Retina (tissue), 1 donor: ENCODE measurements at places on chromosomes 2 and 18.

DNA sequence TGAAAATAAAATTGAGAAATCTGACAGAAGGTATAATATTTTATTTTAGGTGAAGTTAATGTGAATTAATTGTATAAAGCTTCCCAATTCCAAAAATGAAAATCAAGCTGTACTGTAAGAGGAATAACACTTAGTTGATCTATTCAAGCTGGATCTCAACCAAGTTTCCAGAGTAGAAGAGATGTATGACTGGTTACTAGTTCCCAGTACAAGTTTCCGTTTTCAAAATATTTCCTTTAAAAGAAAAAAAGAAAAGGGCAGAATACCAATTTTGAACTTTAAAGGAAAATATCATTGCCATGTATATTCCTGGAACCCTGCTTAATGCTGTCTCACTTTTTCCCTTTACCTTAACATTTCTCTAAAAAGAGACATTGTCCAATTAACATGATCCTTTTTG is 308.5 kb downstream of the IRS1 start:
- no peak for DNase-seq

- no peak for DNase-seq
Observed at GRCh38 chr18:7230626-7231349, at the start of gene LRRC30. LRRC30 (plus strand) TSS chr18:7231089; CDS start chr18:7231139, 50 bp downstream.

- DNase-seq = peak; percentile 62
Observed at GRCh38 chr2:27715318-27716210, 51.9 kb downstream of the SLC4A1AP start.

DNA sequence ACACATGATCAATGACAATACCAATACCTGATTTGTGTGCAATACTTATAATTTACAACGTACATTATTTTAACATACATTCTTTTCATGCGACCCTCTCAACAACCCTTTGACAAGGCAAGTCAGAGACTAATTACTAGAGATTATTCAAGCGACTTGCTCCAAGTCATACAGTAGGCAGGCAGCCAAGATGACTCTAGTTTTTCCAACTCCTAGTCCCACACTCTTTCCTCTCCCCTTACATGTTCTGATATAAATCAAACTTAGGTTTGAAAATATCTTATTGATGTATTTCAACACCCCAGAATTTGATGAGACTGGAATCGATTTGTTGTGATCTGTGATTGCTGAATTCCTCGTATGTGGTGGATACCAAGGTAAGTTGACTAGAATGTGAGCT is 8.0 kb upstream of the CYP27C1 start:
- no peak for DNase-seq

DNA sequence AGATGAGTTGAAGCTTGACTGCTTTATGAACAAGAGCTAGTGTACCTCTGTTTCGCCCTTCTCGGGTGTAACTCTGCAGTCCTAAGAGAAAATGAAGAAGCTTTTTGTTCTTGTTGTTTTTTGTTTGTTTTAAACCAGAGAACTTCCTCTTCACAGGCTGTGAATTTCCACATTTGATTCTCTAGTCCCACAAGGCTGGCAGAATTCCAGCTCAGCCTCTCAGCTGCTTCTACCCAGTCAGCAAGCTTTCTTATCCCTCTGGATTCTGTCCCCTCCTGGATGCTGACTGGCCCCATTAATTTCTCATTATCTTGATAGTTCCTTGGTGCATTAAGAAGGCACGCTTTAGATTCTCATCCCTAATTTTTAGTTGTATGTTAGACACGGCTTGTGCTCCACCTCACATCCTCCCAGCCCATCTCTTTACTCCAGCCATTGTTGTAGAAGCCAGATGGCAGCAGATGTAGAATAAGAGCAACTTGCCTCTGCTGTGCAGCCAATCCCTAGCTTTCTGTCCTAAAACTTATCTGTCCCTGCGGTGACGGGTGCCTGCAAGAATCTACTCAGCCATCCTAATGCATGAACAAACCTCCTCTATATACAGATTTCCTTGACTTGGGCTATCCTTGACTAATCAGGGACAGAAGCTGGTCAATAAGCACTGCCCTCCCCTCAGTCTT is 12.3 kb upstream of the RESP18 start:
- no peak for DNase-seq

GRCh38 chr2:10613263-10613662 is 76.5 kb downstream of the NOL10 start:
- no peak for DNase-seq

DNA sequence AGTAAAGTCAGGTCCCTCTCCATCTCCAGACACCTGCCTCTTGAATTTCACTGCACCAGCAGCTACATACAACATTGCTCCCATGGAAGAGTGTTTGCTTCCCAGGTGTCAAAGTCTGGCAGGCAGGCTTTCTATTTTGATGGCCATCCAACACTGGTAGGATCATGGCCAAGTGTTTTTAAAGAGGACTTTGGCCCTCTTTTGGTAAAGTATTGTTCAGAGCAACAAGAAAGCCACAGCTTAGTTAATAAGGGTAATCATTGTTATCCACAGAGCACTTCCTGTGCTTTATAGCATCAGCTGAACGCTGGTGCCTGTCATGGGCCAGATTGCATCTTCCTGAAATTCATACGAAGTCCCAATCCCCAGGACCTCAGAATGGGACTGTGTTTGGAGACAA is 133.2 kb downstream of the NCK2 start:
- DNase-seq = no peak

DNA sequence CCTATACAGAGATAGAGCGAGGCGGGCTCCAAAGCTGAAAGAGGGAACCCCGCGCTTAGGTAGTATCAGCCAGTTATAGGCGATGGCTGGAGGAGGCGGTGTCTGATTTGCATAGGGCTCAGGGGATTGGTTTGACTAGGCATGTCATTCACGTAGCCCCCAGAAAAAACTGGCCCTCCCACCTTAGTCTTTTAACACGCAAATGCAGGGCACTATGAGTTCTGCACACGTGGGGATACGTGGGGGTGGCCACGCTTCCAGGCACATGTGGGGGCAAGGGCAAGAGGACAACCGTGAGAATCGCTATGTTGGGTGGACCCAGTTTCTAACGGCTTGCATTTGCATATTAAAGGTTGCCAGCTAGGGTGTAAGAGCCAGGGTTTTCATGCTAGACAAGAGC is 56.7 kb upstream of the MSTN start:
- DNase-seq = peak; percentile 19

GRCh38 chr18:67783196-67783946 is 266.9 kb upstream of the DSEL start:
- no peak for DNase-seq

DNA sequence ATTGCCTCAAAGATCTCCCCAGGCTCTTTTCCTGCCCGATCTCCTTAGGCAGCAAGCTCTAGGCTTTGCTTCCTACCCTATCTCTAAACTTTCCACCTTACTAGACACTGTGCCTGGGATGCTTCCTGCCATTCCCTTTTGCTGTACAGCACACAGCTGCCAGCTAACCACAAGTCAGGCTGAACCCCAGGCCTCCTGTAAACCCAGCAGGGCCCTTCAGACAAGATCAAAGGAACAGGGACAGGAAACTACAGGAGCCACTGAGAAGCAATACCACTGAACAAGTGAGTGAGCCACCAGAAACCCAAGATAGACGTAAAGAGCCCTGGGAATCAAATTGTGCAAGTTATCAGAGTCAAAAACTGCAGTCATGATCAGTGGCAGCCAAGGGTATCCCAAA is 180.7 kb downstream of the SUCLG1 start:
- DNase-seq = no peak

- DNase-seq = no peak
Observed at GRCh38 chr18:46283895-46284295, 179.7 kb downstream of the HAUS1 start.

- DNase-seq = no peak
Observed at GRCh38 chr2:19881908-19882265, 19.9 kb downstream of the TTC32 start.

- no peak for DNase-seq
Observed at GRCh38 chr2:237909801-237910475, 50.5 kb downstream of the RAMP1 start.

DNA sequence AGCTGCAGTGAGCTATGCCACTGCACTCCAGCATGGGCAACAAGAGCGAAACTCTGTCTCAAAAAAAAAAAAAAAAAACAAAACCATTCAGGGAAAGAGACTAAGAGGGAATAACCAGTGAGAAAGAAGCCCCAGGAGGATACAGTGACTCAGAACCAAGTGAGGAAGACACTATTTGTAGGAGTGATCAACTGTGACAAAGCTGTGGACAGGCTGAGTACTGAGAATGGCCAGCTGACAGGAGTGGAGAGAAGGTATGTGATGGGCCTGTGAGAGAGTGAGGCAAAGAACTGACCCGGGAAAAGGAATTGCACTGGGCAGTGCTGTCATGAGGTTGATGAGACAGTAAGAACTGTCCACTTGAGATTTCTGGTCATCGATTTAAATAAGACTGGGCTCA is 6.7 kb upstream of the LCT start:
- no peak for DNase-seq

- no peak for DNase-seq
Observed at GRCh38 chr2:120840795-120841487, 105.3 kb downstream of the GLI2 start.

GRCh38 chr2:96097441-96097840 is 18.9 kb downstream of the ADRA2B start:
- DNase-seq = no peak

DNA sequence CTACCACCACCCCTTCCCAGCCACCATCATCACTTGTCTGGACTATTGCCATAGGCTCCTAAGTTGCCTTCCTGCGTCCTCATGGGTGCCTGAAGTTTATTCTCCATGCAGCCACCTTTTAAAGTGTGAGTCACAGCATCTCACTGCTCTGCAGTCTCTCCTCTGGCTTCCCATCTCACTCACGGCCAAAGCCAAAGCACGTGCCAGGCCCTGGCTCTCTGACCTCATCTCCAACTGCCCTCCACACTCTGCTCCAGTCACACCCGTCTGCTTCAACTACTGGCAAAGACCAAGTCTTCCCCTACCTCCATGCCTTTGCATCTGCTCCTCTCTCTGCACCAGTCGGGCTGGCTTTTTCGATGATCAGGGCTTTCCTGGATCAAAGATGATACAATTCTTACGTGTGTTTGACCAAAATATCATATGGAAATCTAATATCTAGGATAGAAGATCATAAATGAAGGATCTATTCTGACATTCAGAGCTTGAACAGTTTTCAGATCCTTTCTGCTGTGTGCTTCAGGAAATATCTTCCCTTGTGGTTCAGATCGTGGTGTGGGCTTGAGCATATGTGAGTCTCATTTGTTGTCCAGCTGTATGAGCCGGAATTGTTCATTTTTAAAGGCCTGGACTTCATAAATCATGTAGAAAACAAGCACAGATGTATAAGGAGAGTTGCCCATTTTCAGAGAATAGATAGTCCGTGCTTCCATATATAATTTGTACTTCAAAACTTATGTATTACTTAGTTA is 175.6 kb downstream of the PRKCE start:
- no peak for DNase-seq

- DNase-seq = no peak
Observed at GRCh38 chr2:103448495-103448894, 686.7 kb downstream of the TMEM182 start.

GRCh38 chr18:33513027-33513426 is 65.0 kb upstream of the ASXL3 start:
- DNase-seq = no peak

DNA sequence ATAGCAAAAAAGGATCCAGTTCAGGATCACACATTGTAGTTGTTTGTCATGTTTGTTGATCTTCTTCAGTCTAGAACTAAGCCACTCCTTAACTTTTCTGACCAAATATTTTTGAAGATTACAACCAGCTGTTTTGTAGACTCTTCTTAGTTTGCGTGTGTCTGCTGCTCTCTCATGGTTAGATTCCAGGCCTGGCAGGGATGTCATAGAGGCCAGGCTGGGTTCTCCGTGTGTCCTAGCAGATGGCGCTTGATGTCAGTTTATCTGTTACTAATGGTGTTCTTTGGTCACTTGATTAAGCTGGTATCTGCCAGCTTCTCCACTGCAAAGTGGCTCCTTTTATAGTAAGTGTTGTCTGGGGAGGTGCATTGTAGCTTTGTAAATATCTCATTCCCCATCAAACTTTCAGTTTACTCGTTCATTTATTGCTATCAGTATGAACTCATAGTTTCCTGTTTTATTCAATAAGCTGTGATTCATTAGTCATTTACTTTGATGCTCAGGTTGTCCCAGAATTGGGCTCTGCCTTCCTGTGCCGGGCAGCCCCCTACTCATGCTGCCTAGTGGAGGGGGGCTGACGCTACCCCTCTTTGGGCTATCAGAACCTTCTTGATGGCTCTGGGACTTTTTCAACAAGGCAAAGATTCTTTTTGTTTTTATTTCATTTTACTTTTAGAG is 42.1 kb downstream of the GRHL1 start:
- no peak for DNase-seq

GRCh38 chr18:55300421-55300935 is 287.5 kb downstream of the TCF4 start:
- DNase-seq = no peak

- no peak for DNase-seq
Observed at GRCh38 chr2:112835536-112836162, 930 bp downstream of the IL1B start.

DNA sequence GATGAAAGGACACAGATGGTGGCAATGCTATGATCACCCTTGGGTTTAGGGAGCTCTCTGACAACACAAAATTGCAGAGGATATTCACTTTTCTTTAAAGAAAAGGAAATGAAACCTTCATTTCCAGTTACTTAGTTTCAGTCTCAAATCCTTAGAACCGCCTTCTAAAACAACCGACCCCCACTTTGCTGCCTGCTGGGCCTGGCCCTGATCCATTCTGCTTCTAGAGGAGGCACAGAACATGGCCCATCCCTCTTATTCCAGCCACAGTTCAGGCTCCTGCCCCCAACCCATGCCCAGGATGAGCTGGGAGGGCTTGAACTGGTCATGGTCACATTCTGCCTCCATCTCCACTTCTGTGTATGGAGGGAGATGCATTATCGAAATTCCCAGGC is 311.6 kb downstream of the EN1 start:
- DNase-seq = no peak

DNA sequence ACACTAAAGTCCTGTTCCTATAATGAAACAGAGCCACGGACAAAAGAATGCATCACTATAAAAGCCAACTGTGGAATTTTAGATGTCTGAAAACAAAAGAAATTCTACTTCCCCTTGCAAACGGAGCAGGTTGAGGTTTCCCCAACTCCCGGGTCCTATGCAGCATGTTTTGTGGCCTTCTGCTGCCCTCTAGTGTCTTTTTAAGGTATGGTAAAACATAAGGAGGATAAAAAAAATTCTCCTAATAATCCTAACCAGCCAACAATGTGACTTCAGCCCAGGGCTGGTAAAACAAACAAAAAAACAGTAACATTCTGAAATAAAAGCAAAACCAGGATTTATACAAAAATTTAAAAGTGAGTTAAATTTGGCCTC is 539.5 kb downstream of the NRXN1 start:
- peak; percentile 76 for DNase-seq

GRCh38 chr2:54867457-54867856 is 144.0 kb downstream of the EML6 start:
- DNase-seq = no peak

- no peak for DNase-seq
Observed at GRCh38 chr2:20313659-20314058, 37.0 kb downstream of the PUM2 start.

DNA sequence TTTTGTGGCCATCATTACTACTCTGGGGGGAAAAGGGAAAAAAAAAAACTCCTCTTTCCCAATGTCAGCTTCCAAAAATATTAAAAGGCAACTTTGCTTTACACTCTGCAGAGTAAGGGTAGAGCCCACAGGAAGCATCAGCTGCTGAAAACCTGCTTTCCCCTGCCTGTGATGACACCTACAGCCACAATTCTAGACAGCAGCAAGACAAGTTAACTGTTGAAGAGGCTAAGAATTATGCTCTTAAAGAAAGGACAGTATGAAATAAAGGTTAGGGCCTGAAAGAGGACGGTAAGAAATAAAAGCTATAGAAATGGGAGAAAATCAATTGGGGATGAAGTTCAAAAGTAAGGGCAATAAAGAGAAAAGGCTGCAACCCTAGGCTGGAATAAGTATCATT is 3.0 kb downstream of the PDE11A start:
- DNase-seq = no peak
